ENCODE measurements at places on chromosomes 16 and 17. TPM values are rescaled to one million over a fixed set of nuclear protein-coding genes. Genes with fewer than 3 reads are reported as not detected.

The KRTAP4-4 gene
- total RNA-seq: not detected

The LITAFD gene
- not detected for total RNA-seq

DNA sequence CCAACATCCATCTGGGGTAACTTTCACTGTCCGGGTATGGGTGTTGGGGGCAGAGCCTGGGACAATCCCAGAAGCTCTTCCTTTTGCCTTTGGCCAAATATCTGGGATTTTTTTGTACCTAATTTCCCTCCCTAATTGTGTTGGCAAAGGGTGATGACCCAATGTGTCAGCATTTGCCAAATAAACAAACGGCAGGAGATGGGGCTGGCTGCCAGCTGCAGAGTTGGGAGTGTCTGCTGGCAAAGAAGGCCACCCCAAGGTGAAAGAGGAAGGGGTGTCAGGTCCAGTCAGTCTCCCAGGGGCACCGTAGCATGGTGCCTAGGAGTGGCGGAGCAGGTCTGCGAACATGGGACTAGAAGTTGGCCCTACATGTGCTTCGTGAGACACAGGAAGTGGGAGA lies 73.0 kb downstream of the SLC6A2 start:
- H3K36me3 ChIP-seq: no peaks in the 10 kb centered on the region
- no peak for DNase-seq
- H3K4me3 ChIP-seq: no peak overlapping the region
- H3K4me1 ChIP-seq: no peaks in the 10 kb centered on the region
- no peak overlapping the region for H3K27ac ChIP-seq

GRCh38 chr17:68953340-68953997 lies 1.7 kb downstream of the ABCA8 start:
- H3K4me3 ChIP-seq: no peak overlapping the region
- DNase-seq: no peak
- H3K36me3 ChIP-seq: no peaks in the 10 kb centered on the region
- no peak overlapping the region for H3K27ac ChIP-seq
- no peaks in the 10 kb centered on the region for H3K27me3 ChIP-seq

- H3K27me3 ChIP-seq: no peaks in the 10 kb centered on the region
- H3K27ac ChIP-seq: peak overlapping the region; percentile 60
- H3K4me3 ChIP-seq: no peak overlapping the region
- no peak for DNase-seq
These were observed 79.8 kb downstream of the ZNF423 start for GRCh38 chr16:49776085-49776595.

GRCh38 chr16:75703306-75703705 lies 2.0 kb upstream of the DUXB start:
- H3K36me3 ChIP-seq: no peaks in the 10 kb centered on the region
- H3K27me3 ChIP-seq: peaks cover 7% of the 10 kb centered on the region
- no peaks in the 10 kb centered on the region for H3K4me1 ChIP-seq
- no peak overlapping the region for H3K27ac ChIP-seq
- H3K4me3 ChIP-seq: no peak overlapping the region
- DNase-seq: no peak

GRCh38 chr16:2798723-2799204 lies 494 bp downstream of the PRSS41 start:
- H3K27me3 ChIP-seq: peaks cover 11% of the 10 kb centered on the region
- DNase-seq: no peak
- no peak overlapping the region for H3K4me3 ChIP-seq
